ENCODE measurements at places on chromosomes 2 and 18. TPM values are rescaled to one million over a fixed set of nuclear protein-coding genes. Genes with fewer than 3 reads are reported as not detected.

DNA sequence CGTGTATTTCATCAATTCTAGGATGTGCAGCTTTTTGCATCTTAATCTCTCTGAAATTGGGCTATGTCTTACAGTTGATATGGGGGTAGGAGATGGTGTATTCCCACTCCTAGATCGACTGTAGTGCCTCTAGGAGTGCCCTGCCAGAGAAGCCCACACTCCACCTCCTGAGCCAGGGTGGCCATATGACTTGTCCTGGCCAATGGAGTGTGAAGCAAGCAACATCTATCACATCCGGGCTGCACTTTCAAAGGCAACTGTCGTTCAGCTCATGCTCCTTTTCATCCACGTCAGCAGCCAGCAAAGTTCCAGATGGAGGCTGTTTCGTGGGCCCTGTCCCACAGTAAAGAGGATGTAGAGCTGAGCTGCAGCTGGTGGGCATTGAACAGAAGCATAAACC lies 149.4 kb upstream of the SLC1A4 start:
- no peak for DNase-seq

DNA sequence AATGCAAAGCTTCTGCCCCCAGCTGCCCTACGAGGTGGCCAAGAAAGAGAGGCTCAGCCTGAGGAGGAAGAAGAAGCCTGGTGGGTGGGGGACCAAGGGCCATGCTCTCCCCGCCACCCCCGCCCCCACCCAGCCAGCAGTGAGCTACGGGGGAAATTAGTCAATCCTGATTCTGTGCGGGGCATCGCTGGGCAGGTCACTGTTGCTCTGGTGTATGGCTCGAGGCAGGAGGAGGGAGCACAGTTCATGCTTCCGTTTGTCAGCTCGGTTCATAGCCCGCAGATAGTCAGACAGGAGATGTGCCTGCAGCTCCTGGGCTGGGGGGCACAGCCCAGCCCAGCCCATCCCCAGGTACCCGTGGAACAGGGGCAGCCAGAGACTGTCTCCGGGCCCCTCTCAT lies 17.1 kb downstream of the RAMP1 start:
- no peak for DNase-seq

DNA sequence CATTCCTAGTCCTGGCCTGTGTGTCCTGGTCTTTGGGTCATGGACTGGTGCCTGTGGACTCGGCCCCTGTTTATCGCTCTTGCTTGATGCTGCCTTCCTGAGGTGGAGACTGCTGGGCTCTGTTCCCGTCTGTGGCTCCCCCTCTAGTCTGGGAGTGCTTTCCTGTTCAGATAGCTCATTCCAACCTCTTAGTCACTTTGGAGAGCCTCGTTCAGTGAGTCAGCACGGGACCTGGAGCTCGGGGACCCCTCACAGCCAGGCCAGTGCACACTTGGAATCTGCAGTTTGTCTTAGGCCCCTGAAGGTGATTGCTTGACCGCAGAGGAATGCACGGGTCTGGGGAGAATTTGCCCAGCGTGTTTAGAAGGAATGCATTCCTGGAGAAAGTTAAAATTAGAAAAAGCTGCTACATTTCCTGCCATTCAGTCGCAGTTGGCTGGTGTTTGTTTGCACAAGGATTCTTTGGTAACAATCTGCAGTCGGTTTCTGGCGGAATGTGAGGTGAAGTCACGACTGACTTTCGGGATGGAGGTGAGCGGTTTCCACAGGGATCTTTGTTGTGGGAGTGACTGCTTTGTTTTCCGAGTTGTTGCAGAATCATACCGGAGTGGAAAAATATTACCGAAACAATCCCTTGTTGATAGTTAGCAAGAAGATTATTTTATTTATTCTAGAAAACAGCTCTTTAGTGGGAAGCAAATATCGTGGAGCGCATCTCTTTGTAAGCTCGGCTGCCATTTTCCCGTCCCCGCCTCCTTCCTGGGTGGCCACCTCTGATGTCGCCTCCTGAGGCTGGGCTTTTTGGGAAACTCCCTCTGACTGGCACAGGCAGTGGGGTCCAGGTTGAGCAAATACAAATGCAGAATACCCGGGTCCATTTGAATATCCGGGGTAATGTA lies 29.6 kb downstream of the SH3BP4 start:
- DNase-seq, result no peak

Gene PLB1
- total RNA-seq, result 6.3 TPM

GRCh38 chr2:190794790-190795189 lies 85.8 kb upstream of the GLS start:
- no peak for DNase-seq

Gene TRABD2A
- total RNA-seq, result 6.3 TPM

Gene SIGLEC15
- 0.32 TPM for total RNA-seq

Gene EFEMP1
- total RNA-seq, result 446 TPM

- no peak for DNase-seq
These were observed 152.2 kb downstream of the TMEM18 start for GRCh38 chr2:525021-525420.

GRCh38 chr2:130796290-130796689 lies 40.4 kb upstream of the ARHGEF4 start:
- no peak for DNase-seq

- DNase-seq, result no peak
These were observed 8.6 kb upstream of the ME2 start for GRCh38 chr18:50870138-50870845.

- no peak for DNase-seq
These were observed 466.5 kb upstream of the ID2 start for GRCh38 chr2:8215159-8215863.

DNA sequence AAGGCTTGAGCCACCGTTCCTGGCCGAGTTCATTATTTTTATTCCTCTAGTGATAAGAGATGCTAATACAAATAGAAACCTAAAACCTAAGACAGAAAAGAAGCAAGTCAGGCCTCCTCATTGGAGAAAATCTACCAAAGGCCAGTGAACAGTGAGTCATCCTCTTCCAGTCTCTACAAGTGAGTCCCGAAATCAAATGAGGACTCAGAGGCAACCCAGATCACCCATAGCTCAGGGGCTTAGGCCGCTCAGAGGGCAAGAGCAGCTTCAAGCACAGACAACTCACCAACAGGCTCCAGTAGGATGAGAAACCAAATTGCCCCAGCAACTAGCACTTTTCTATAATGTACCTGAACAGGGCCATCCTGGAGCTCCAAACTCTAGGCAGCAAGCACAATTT lies 42.7 kb upstream of the ACMSD start:
- no peak for DNase-seq

- DNase-seq, result no peak
These were observed 141.5 kb upstream of the NDUFV2 start for GRCh38 chr18:8960740-8961657.

GRCh38 chr18:44946529-44947113 lies 265.9 kb downstream of the SETBP1 start:
- no peak for DNase-seq

GRCh38 chr18:9103376-9103873 lies 926 bp downstream of the NDUFV2 start:
- DNase-seq, result no peak

Measured in mesenteric fat pad (tissue), 1 donor.